Mesothelial cell of epicardium (in vitro differentiated cells): ENCODE measurements at places on chromosomes 4 and X. TPM values are rescaled to one million over a fixed set of nuclear protein-coding genes. Genes with fewer than 3 reads are reported as not detected.
A peak's percentile ranks its signal among the peaks of the same experiment; 100 is the strongest.

FMR1 gene
- 107 to 108 TPM (median 108 TPM) in 3 replicates for total RNA-seq

XPNPEP2 gene
- total RNA-seq: 3.5 to 4.2 TPM (median 4.0 TPM) in 3 replicates

CXCL10 gene
- 0.32 to 0.44 TPM in 2 of 3 replicates, not detected in the other for total RNA-seq

SLC9B2 gene
- 12.0 to 13.4 TPM (median 12.1 TPM) in 3 replicates for total RNA-seq

SPANXD gene
- total RNA-seq: 0.36 to 0.82 TPM (median 0.58 TPM) in 3 replicates

SHROOM4 gene
- total RNA-seq: 15.1 to 15.4 TPM (median 15.4 TPM) in 3 replicates

CXCL6 gene
- 0.16 to 0.20 TPM (median 0.18 TPM) in 3 replicates for total RNA-seq

DNA sequence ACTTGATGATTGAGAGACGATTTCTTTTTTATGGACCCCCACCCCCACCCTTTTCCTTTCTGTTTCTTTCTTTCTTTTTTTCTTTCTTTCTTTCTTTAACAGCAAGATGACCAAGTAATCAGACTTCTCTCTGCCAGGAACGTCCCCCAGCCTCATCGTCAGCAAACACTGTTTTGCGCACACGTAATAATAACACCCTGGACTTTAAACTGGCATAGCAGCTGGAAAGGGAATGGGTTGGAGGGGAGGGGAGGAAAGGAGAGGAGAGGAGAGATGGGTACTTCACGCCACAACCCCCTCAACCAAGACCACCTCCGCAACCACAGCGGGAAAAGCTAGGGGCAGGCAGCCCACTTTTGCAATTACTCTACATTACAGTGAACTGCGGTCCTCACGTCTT, 1.1 kb downstream of the GABRA2 start:
- DNase-seq: no peak
- H3K4me1 ChIP-seq: peaks cover 21% of the 10 kb centered on the region
- H3K36me3 ChIP-seq: no peaks in the 10 kb centered on the region
- H3K4me3 ChIP-seq: peak overlapping the region; percentile 81

DNA sequence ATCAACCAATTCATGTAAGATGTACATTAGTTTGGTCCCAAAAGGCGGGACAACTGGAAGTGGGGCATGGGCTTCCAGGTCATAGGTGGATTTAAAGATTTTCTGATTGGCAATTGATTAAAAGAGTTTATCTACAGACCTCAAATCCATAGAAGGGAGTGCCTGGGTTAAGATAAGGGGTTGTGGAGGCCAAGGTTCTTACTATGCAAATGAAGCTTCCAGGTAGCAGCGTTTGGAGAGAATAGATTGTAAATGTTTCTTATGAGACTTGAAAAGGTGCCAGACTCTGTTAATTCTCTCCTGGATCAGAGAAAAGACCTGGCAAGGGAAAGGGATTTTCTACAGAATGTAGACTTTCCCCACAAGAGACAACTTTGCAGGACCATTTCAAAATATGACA, 2.4 kb downstream of the MGST2 start:
- DNase-seq: no peak
- peaks cover 53% of the 10 kb centered on the region for H3K4me1 ChIP-seq
- peaks cover 11% of the 10 kb centered on the region for H3K36me3 ChIP-seq
- no peak overlapping the region for H3K4me3 ChIP-seq

GRCh38 chrX:119763181-119763580, 4.8 kb downstream of the SOWAHD start:
- H3K4me3 ChIP-seq: no peak overlapping the region
- H3K27me3 ChIP-seq: peaks cover 15% of the 10 kb centered on the region
- peaks cover 6% of the 10 kb centered on the region for H3K4me1 ChIP-seq

GRCh38 chr4:117893207-117893606, 141.1 kb upstream of the NDST3 start:
- H3K4me3 ChIP-seq: no peak overlapping the region
- H3K27me3 ChIP-seq: no peaks in the 10 kb centered on the region
- H3K27ac ChIP-seq: no peak overlapping the region
- DNase-seq: no peak

DNA sequence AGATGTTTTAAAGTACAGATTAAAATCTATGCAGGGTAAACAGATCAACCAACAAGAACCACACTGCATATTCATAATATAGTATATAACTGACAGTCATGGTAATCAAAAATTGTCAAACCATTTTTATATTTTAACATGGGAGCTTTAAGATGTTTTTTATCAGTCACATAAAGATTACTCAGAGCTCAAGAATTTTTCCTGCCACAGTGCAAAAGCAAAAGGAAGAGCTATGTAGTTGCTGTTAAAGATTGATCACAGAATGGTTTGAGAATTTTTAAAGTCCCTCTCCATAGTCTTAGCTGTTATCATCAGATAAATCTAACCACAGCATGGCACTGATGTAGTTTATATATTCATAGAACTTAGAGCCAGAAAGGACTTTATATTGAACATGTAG, 8.5 kb downstream of the RAB9B start:
- no peak for DNase-seq
- no peaks in the 10 kb centered on the region for H3K27me3 ChIP-seq
- H3K4me3 ChIP-seq: no peak overlapping the region
- H3K36me3 ChIP-seq: no peaks in the 10 kb centered on the region
- no peak overlapping the region for H3K27ac ChIP-seq

DNA sequence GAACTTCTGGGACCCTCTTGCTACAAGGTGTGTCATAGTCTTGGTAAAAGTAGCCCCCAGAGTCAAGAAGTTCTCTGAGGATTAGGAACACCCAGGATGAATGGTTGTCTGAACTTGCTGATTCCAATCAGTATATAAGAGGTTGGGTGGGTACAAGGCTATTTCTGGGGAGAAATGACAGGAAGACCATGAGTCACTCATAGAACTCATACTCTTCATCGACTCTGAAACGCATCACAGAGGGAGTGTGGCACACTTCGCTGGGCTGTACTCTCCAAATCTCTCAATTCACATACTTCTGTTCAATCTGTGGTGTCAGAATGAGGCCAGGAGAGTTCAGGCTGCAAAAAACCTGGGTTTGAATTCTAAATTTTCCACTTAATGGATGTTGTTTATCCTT, 193.2 kb upstream of the LEF1 start:
- H3K27me3 ChIP-seq: peaks cover 23% of the 10 kb centered on the region
- H3K36me3 ChIP-seq: no peaks in the 10 kb centered on the region
- H3K4me3 ChIP-seq: no peak overlapping the region
- H3K27ac ChIP-seq: peak overlapping the region; percentile 93
- H3K4me1 ChIP-seq: peaks cover 50% of the 10 kb centered on the region

DNA sequence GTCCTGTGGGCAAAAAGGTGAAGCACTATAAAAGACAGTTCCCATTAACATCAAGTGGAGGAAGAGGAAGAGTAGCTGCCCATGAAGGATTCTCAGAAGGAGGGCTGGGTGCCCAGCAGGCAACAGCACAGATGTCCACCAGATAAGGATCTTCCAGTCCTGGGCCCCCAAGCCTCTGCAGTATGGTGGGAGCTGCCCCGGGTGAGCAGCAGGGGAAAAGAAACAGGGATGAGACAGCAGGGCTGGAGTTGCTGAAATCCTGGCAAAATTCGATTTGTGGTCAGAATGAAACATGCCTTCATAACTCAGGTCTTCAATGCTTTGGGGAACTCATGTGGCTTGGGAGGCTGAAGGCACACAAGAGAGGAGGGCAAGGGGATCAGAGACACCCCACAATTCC, 94.6 kb downstream of the RASL11B start:
- H3K27me3 ChIP-seq: no peaks in the 10 kb centered on the region
- no peak overlapping the region for H3K4me3 ChIP-seq

- H3K27me3 ChIP-seq: no peaks in the 10 kb centered on the region
- H3K4me1 ChIP-seq: peaks cover 7% of the 10 kb centered on the region
- peaks cover 26% of the 10 kb centered on the region for H3K36me3 ChIP-seq
- DNase-seq: no peak
These were observed 60.1 kb downstream of the SH3RF1 start for GRCh38 chr4:169210504-169211118.

DNA sequence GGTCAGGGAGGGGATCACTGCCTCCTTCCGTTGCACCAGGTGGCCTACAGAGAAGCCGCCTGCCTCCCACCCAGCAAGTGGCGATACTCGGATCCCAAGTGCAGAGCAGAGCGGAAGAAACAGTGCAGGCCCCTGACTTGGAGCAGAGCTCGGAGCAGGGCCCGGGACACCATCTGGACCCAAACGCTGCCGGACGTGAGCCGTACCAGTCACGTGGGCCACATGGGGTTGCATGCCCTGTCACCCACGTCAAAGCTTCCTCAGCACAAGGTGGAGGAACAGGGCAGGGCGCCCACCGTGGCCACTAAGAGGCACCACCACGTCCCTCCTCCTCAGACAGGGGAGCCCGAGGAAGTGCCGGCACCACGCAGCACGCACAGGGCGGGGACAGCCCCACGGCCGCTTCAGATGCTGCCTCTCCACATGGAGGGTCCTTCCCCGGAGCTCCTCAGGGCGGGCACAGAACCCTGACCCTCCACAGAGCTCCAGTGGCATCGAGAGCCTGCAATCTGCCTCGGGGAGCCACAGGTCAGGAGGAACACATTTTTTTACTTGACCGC, 18.7 kb downstream of the ZFYVE28 start:
- H3K27ac ChIP-seq: no peak overlapping the region
- DNase-seq: no peak
- peaks cover 16% of the 10 kb centered on the region for H3K27me3 ChIP-seq

- peaks cover 76% of the 10 kb centered on the region for H3K27me3 ChIP-seq
- no peaks in the 10 kb centered on the region for H3K4me1 ChIP-seq
- H3K4me3 ChIP-seq: no peak overlapping the region
- no peaks in the 10 kb centered on the region for H3K36me3 ChIP-seq
These were observed 25.5 kb upstream of the MAN2B2 start for GRCh38 chr4:6549445-6549844.

GRCh38 chrX:139448996-139449395, 81.5 kb upstream of the F9 start:
- no peaks in the 10 kb centered on the region for H3K36me3 ChIP-seq
- H3K27me3 ChIP-seq: no peaks in the 10 kb centered on the region
- no peak overlapping the region for H3K4me3 ChIP-seq
- no peak for DNase-seq
- no peaks in the 10 kb centered on the region for H3K4me1 ChIP-seq

DNA sequence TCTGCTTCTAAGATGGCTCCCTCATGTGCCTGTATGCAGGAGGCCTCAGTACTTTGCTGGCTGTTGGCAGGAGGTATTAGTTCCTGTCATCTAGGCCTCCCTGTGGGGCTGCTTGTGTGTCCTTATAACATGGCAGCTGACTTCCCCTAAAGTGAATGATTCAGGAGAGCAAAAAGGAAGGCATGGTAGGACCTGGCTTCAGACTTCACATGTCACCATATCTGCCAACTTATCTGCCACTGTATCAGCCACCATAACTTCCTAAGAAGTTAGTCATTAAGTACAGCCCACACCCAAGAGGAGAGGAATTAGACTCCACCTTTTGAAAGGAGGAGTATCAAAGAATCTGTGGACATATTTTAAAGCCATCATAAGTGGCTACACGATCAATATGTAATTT, 122.5 kb downstream of the UCHL1 start:
- DNase-seq: no peak
- peaks cover 25% of the 10 kb centered on the region for H3K4me1 ChIP-seq
- no peak overlapping the region for H3K4me3 ChIP-seq
- H3K27me3 ChIP-seq: no peaks in the 10 kb centered on the region
- H3K36me3 ChIP-seq: peaks cover 12% of the 10 kb centered on the region
- H3K27ac ChIP-seq: no peak overlapping the region

- no peak overlapping the region for H3K27ac ChIP-seq
- no peak for DNase-seq
- H3K4me3 ChIP-seq: no peak overlapping the region
- peaks cover 26% of the 10 kb centered on the region for H3K36me3 ChIP-seq
- no peaks in the 10 kb centered on the region for H3K27me3 ChIP-seq
These were observed 170.8 kb upstream of the NUDT6 start for GRCh38 chr4:123093236-123093635.

DNA sequence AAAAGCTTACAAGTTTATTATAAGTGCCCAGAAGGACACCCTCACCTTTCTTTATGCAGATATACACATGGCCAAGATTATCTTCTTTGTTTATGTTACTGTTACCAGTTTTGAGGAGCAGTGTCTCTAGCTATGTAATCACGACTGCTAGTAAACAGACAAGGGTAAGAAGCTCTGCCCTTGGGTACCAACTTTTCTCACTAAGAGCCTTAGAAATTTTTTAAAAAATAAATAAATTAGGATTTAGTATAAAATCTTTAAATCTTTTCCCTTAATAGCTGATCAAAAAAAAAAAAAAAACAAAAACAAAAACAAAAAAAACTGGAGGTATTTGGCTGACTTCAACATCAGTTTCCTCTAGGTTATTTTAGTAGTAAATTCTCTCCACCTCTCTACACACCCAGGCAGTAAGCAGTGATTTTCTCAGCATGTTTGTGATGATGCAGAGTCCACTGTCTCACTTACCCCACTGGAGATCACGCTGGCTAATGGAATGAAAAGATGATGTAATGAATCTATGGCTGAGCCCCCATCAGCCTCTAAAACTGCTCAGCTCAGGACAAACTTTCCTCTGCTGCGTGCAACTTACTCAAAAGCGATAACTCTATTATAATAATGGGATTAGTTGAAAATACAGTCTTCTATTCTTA, 125.9 kb downstream of the FRYL start:
- no peaks in the 10 kb centered on the region for H3K27me3 ChIP-seq
- H3K27ac ChIP-seq: no peak overlapping the region
- H3K4me3 ChIP-seq: no peak overlapping the region
- H3K36me3 ChIP-seq: peaks cover 2% of the 10 kb centered on the region
- H3K4me1 ChIP-seq: peaks cover 18% of the 10 kb centered on the region
- no peak for DNase-seq

DNA sequence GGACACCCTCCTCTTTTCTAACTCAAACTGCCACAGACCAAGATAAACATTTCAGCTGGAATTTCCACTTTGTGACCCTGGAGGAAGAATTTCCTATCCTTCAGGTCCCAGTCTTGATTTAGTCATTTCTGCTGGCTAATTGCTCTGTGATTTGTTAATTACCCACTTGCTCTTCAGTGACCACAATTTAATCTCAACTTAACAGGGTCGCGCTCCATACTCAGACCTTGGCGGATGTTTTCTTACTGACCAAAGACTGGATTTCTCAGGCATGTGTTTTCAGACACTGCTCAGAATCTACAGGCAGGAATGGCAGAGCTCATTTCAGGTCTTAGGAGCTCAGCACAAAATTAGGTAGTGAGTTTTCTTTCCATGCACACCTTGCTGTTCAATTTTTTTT, 188.9 kb downstream of the ASMT start:
- no peaks in the 10 kb centered on the region for H3K36me3 ChIP-seq
- H3K4me1 ChIP-seq: peaks cover 18% of the 10 kb centered on the region
- H3K27ac ChIP-seq: no peak overlapping the region
- no peaks in the 10 kb centered on the region for H3K27me3 ChIP-seq
- H3K4me3 ChIP-seq: no peak overlapping the region

GRCh38 chr4:25837107-25837506, 25.7 kb downstream of the SEL1L3 start:
- H3K27me3 ChIP-seq: no peaks in the 10 kb centered on the region
- H3K36me3 ChIP-seq: no peaks in the 10 kb centered on the region
- H3K27ac ChIP-seq: no peak overlapping the region

GRCh38 chr4:103318327-103318726, 120.2 kb upstream of the CENPE start:
- no peak overlapping the region for H3K4me3 ChIP-seq
- no peak for DNase-seq
- no peaks in the 10 kb centered on the region for H3K4me1 ChIP-seq
- peaks cover 6% of the 10 kb centered on the region for H3K36me3 ChIP-seq

- H3K36me3 ChIP-seq: no peaks in the 10 kb centered on the region
- H3K27me3 ChIP-seq: peaks cover 90% of the 10 kb centered on the region
- no peak overlapping the region for H3K27ac ChIP-seq
- DNase-seq: no peak
These were observed 8.9 kb upstream of the GSX2 start for GRCh38 chr4:54090804-54091623.
